ENCODE measurements at places on chromosomes 6 and 20. TPM values are rescaled to one million over a fixed set of nuclear protein-coding genes. Genes with fewer than 3 reads are reported as not detected.

The ADGRB3 gene
- 2.0 TPM for total RNA-seq

DNA sequence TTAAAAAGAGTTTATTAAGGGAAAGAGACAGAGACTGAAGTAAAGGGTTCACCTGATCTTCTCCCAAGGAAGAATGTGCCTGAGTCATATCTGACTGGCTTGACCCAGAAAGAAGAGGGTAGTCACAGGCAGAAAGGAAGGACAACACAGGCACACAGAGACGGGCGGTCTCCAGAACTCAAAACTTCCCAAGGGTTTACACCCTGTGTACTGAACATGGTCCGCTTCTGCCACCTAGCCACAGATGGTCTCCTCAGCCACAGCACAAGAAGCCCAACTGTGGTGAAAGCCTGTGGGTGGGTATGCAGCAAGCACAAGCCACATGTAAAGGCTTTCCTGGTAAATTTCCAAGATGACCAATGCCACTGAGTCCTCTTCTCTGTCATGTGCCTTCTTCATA, 17.2 kb downstream of the UNC5CL start:
- H3K36me3 ChIP-seq = no peaks in the 10 kb centered on the region

GRCh38 chr6:83092756-83093399, 25.4 kb downstream of the DOP1A start:
- H3K27me3 ChIP-seq = no peaks in the 10 kb centered on the region
- H3K4me3 ChIP-seq = no peak overlapping the region
- H3K36me3 ChIP-seq = no peaks in the 10 kb centered on the region
- DNase-seq = no peak

GRCh38 chr6:144327081-144327480, 41.9 kb downstream of the UTRN start:
- H3K36me3 ChIP-seq = no peaks in the 10 kb centered on the region
- no peaks in the 10 kb centered on the region for H3K27me3 ChIP-seq
- DNase-seq = no peak
- H3K27ac ChIP-seq = no peak overlapping the region

GRCh38 chr6:14997507-14997906, 248.4 kb upstream of the JARID2 start:
- DNase-seq = no peak
- no peak overlapping the region for H3K4me3 ChIP-seq
- no peaks in the 10 kb centered on the region for H3K27me3 ChIP-seq

GRCh38 chr20:17708675-17709360, 9.1 kb downstream of the BANF2 start:
- no peaks in the 10 kb centered on the region for H3K27me3 ChIP-seq
- no peaks in the 10 kb centered on the region for H3K4me1 ChIP-seq
- H3K4me3 ChIP-seq = no peak overlapping the region

Data from Peyer's patch (tissue), 4 donors.